ENCODE measurements at places on chromosomes 16 and 17.
A peak's percentile ranks its signal among the peaks of the same experiment; 100 is the strongest.

- no peak for DNase-seq
Observed at GRCh38 chr16:88639231-88640038, 1.1 kb downstream of the IL17C start.

DNA sequence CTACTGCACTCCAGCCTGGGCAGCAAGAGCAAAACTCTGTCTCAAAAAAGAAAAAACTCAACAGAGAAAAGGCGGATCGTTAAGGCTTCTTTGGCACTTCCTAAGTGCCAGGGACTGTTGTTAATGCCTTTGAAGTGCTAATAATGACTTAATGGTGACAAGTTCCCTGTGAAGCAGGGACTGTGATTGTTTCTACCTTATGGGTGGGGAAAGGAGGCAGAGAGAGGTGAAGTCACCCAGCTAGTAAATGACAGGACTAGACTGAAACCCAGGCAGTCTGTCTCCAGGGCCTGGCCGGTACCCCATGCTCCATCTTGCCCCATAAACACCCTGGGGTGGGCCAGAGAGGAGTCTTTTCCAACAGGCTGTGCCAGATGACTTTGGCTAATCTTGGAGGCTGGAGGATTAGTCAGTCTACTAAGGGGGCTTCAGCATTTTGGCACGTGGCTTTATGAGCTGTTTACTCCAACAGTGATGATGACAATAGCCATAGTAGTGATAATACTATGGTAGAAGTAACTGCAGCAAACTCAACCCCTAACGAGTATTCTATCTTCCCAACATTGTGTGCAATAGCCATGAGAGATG, 26.9 kb downstream of the ABCC1 start:
- DNase-seq = no peak

GRCh38 chr17:75832164-75832651, 12.0 kb downstream of the UNC13D start:
- no peak for DNase-seq

- no peak for DNase-seq
Observed at GRCh38 chr16:87966685-87967185, 15.5 kb downstream of the BANP start.

- DNase-seq = no peak
Observed at GRCh38 chr17:37710344-37710886, 34.4 kb downstream of the HNF1B start.

- DNase-seq = peak; percentile 10
Observed at GRCh38 chr17:67689534-67690177, 28.1 kb upstream of the NOL11 start.

DNA sequence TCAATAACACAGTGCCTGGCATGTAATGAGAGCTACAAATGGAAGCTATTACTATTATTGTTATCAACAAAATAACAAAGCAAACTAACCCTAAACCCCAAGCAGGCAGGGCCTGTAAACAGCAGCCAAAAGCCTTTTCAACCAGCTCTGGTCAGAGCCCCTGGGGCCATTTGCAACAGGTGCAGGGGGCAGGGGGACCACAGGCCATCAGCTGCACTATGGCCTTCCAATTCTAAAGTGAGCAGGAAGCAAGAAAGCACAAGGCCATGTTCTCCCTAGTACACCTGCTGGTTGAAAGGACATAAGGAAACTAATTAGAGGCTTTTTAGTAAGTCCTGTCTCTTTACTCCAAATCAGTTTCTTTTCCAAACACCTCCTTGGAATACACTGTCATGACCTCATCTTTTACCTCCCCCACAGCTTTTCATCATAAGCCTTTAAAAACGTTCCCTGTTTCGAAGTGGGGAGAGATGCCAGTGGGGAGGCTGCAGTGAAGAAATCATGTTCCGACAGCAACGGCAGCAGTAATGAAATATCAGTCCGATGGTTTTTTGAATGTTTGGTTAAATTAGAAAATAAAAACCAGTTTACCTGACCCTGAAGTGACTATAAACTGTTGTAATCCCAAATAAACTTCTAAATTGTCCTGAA, 68.4 kb upstream of the GSG1L start:
- no peak for DNase-seq

GRCh38 chr16:11556945-11557720, 29.6 kb downstream of the LITAF start:
- no peak for DNase-seq

- DNase-seq = no peak
Observed at GRCh38 chr16:30949650-30950515, 1.0 kb downstream of the ORAI3 start.

GRCh38 chr17:38745545-38745944, 2.6 kb downstream of the PCGF2 start:
- no peak for DNase-seq

DNA sequence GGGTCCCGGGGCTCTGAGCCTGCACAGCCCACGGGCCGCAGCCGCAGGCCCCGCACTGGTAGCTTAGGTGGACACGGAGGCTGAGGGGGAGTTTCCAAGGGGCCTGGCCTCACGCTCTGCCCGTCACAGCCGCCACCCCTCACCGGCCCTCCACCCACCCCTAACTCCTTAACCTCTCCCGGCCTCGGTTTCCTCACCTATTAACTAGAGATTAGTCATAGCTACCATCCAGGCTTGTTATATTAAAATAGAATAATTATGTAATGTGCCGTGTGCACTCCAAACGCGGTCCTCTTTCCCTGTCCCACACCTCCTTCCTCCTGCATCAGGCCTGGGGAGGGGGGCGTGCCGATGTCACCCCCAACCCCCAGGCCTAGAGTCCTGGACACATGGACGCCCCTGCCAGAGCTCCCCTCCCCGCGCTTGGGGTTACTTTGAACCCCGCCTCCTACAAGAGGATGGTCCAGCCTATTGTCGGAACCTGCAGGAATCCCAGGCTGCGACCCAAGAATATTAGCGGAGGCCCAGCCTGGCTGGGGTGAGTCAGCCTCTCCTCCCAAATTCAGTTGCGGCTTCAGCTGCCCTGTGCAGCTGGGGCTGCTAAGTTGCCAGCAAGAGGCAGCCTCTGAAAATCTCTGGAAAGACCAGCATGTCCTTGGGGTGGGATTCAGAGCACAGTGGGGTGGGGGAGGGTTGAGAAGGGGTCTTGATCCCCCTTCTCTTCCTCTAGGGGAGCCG, 17.3 kb downstream of the SOCS3 start:
- no peak for DNase-seq

DNA sequence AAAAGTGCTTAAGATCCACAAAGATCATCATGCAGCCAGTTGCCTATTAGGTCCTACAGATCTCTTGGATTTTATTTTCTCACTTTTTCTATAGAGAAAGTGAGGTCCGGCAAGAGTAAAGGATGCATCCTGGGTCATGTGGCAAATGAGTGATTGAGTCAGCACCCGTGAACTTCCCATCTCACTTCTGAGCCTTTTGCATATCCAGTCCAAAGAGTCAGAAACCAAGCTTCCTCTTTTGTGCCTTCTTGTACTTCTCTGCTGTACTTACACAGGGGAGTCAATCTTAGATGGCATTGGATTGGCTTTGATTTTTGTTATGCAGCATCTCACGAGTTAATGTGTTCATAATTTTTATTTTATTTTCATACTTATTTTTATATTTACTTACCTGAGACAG, 114.2 kb upstream of the IRX5 start:
- no peak for DNase-seq

GRCh38 chr17:42855048-42855596, 4.1 kb downstream of the AOC3 start:
- DNase-seq = no peak

GRCh38 chr16:19165101-19165500, 2.9 kb upstream of the SYT17 start:
- DNase-seq = no peak

DNA sequence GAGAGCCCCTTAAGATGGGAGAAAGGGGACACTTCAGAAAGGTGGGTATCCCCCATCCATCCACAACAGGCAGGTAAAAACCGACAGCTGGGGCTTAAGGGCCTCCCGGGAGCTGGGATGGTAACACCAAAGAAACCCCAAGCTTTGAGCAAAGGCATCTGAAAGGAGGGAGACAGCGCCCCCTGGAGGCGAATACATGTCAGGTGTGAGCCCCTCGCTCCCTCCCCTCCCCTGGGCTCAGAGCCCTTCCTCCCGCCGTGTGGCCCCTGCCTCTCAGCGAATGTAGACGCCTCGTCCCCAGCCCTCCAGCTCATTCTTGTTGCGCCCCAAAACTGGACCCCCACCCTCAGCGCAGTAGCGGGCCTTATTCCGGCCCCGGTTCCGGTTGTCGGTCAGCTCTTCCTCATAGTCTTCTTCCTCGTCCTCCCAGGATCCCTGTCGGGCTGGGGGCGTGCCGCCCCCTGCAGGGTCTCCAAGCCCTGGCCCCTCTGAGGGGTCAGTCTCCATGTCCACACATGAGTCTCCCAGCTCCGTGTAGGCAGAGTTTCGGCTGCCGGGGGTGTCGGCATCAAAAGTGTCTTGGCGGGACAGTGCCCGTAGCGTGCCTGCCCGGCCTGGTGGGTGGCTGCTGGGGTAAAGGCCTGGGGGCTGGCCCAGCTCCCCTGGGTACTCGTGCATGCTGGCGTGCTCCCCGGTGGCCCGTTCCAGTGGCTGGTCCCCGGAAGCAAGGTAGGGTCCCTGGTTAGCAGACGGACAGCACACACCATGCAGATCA, 9.1 kb upstream of the ARL5C start:
- DNase-seq = no peak

GRCh38 chr16:50261707-50262235, 4.6 kb upstream of the ADCY7 start:
- no peak for DNase-seq

DNA sequence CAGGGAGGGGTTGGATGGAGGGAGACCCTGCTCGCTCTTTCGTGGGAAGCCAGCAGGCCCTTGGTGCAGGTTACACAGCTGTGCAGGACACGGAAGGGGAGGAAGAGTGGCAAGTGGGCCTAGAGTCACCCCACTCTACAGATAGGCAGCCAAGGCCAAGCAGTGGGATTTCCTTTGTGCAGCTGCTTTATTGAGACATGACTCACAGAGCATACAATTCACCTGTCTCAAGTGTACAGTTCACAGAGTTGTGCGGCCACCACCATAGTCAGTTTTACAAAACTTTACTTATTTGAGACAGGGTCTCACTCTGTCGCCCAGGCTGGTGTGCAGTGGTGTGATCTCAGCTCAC, 91.2 kb upstream of the CIBAR2 start:
- DNase-seq = no peak

DNA sequence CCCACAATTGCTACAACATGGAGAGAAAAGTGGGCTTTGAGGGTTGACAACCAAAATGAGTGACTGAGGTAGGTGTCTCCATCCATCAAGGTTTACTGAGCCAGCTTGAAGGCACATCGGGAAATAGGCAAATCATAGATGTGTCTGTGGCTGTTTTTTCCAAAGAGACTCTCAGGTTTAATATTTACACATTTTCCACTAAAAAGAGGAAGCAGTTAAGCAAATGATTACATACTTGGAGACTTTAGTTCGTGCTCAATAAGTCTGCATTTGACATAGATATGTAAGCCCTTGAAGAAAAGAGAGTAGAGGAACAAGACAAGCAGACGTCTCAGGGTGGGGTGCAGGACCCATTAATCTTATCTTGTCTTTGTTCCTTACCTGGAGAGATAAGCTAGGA, 148.9 kb upstream of the COX10 start:
- DNase-seq = no peak

DNA sequence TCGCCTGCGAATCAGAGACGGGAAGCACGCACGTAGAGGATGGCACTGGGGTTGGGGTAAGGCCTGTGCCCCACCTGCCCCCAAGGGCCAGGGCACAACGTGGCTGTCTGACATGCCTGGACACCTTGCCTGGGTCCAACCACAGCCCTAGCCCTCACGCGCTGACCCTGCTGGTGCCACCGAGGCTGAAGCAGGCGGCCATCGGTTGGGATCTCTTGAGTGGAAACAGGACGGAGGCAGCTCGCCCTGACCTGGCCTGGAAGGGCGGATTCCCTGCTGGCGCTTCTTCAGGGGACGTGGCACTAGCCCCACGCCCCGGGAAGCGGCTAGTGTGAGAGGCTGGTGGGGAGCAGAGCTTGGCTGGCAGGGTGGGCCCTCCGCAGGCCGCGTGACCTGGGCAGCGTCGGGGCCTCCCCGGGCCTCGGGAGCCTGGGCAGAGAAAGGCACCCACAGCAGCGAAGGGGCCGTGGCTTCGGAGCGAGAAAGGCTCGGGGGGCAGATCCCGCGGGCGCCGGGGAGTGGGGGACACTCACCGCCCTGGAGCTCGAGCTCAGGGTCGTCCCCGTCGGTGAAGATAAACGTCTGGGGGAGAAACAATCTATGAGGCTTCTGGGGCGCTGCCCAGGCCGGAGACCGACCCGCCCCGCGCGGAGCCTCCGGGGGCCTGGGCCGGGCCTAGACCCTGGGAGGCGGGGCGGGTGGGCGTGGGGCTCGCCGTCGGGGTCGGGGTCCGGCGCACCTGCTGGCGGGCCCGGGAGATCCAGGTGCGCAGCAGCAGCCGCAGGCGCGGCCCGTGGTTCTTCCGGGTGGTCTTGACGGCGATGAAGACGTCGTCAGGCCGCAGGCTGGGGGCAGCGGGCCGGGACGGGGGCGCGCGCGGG, 610 bp downstream of the RFNG start:
- no peak for DNase-seq

DNA sequence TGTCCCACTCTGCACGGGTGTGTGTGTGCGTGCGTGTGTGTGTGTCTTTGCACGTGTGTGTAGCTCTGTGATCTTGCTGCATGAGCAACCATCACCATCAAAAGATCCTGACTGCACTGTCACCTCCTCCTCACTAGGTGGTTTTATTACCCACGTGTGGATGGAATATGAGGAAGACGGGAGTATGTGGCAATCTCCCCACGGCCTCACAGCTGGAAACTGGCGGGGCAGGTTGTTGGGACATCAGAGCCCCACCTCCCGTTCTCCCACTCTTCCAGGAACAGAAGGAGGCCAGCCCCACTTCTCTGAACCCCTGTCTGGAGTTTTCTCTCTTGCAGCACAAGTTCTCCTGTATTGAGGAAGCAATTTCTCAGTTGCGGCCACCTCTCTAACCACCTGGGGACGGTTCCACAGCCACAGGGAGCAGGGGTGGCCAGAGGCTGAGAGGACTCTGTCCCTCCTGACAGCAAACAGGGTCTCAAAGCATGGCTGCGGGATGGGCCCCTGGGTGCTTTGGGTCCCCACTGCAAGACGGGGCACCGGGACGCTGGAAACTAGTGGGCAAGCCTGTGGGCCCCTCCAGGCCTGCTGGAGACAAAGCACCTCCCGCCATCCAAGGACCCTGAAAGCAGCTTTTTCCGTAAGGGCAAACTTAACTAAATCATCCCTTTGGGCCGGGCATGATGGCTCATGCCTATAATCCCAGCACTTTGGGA, 27.9 kb upstream of the ATP2C2 start:
- no peak for DNase-seq

GRCh38 chr16:89153848-89154271, 17.7 kb upstream of the CDH15 start:
- DNase-seq = no peak

DNA sequence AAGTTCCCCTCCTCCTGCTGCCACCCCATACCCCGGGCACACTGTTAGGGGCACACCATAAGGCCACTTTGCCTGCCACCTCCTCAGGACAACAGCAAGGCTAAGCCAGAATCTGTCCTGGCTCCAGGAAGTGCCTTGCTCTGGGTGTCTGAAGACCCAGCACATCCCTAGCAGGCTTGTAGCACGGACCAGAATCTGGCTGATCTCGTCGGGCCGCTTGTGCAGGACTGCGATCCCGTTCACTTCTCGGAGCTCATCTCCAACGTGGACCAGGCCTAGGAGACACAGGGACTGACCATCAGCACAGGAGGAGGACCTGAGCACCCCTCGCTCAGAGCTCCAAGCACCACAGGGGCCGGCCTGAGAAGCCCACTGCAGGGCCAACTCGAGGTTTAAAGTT, 7.4 kb downstream of the MPP3 start:
- no peak for DNase-seq
